Hematopoietic multipotent progenitor cell (in vitro differentiated cells): ENCODE measurements at places on chromosomes 11 and 22. TPM values are rescaled to one million over a fixed set of nuclear protein-coding genes. Genes with fewer than 3 reads are reported as not detected.

Gene MS4A3
- total RNA-seq: 16.7 TPM

- no peak for DNase-seq
Observed at GRCh38 chr11:107011977-107012376, 6.3 kb downstream of the GUCY1A2 start.

DNA sequence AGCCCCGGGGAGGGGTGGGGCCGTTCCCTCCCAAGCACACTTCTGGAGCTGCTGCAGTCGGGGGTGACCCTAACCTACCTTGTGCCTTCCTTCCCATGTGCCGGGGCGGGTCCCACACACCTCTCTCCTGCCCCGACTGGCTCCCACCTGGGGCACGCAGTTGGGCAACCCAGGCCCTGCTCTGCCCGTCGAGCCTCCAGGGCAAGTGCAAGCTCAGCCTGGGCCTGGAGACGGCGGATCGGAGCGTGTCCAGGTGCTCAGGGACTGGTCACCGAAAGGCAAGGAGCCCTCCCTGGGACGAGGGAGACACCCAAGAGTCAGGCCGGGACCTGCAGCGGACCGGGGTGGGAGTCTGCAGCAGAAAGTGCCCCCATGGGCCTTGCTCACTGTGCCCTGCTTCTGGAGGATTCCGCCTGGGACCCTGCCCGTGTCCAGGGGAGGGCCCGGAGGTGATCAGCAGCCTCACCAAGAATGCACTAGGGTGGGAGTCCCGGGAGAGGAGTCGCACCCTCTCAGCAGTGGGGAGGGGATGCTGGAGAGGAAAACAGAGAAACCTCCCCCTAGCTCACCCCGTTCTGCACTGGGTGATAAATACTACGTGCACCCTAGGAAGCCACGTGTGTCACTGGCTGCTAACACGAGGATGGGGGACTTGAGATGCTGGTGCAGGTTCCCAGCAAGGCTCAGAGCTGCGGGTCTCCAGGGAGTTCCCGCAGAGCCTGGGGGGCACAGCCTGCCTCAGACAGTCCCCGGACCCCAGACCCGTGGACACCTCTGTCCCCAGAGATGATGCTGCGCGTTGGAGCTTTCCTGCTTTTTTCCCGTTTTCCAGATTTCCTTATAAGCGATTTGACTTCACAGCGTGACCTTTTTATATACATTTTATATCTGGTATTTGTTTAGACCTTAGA, 5.2 kb upstream of the GATD1 start:
- DNase-seq: no peak

GRCh38 chr11:64742889-64743590, 902 bp downstream of the RASGRP2 start:
- DNase-seq: peak; percentile 59

DNA sequence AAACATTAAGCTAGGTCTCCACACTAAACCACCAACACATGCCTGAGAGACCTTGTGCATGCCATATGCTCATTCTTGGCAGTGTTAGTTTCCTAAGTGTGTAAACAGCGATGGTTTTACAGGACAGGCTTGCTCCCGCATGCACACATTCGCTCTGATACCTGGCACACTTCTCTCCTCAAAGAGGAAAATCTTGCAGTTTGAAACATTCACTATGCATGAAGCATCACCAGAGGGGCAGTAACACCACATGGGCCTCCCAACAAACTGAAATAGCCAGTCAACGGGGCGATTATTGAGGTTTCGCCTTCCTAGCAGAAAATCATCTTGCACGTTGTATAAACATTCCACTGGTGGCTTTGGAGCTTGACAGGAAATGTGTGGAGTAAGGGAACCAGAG, 52.6 kb downstream of the ABTB2 start:
- no peak for DNase-seq

GRCh38 chr22:43923631-43924464, at the start of gene PNPLA3:
Gene PNPLA3 (plus strand): TSS chr22:43923805. CDS start chr22:43923912, 107 bp downstream.
- peak; percentile 70 for DNase-seq

DNA sequence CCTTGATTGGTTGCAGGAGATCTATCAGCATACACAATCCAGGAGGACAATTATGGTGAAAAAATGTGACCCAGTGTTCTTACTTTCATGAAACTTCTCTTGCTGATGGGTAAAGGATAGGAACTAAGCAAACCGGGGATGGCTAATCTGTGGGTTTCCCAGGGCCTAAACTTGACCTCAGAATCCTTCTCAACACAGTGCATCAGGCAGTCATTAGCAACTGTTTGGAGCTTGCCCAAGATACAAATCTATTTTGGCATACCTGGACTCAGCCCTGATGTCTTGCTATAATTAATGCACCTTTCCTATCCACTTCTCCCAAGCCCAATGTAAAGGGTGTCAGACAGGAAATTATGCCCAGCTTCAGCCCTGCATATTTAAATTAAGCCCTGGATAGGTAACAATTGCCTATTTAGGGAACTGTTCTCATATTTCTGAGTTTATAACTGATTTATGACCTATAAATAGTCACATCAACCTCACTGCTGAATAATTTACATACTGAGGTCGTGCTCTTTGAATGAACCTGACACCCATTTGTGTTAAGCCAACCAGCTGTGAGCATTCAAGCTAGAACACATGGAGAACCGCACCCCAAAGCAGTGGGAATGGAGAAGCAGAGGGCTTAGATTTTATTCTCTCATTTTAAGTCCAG, 9.2 kb upstream of the PHF21A start:
- DNase-seq: no peak
